ENCODE measurements at places on chromosomes 5 and 9.

- no peak overlapping the region for H3K4me3 ChIP-seq
- no peak overlapping the region for H3K27ac ChIP-seq
- H3K4me1 ChIP-seq: no peaks in the 10 kb centered on the region
- DNase-seq: no peak
- H3K36me3 ChIP-seq: no peaks in the 10 kb centered on the region
- peaks cover 10% of the 10 kb centered on the region for H3K27me3 ChIP-seq
Observed at GRCh38 chr5:178381206-178381605, 148.6 kb upstream of the PHYKPL start.

- H3K36me3 ChIP-seq: peaks cover 91% of the 10 kb centered on the region
- H3K4me3 ChIP-seq: no peak overlapping the region
- H3K27me3 ChIP-seq: no peaks in the 10 kb centered on the region
- H3K4me1 ChIP-seq: no peaks in the 10 kb centered on the region
Observed at GRCh38 chr9:128610897-128611296, 45.8 kb downstream of the DYNC2I2 start.

DNA sequence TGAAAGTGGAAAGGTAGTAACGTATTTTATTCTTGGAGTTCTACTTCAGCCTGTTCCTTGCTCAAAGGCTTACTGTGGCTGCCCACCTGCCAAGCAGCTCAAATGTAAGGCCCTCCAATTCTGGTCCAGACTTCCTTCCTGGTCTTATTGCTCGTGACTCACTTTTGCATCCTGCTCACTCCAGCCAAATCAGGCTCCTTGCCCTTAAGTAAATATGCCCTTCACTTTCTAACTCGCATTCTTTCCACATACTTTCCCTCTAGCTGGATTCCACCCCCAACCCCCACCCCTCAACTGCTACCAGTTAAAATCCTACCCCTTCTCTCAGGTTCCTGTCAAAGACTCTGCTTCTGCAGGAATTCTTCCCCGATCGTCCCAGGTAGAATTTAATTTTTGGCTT is 96.6 kb downstream of the GALNT10 start:
- no peak for DNase-seq
- peaks cover 36% of the 10 kb centered on the region for H3K4me1 ChIP-seq
- H3K4me3 ChIP-seq: no peak overlapping the region
- H3K36me3 ChIP-seq: peaks cover 2% of the 10 kb centered on the region
- H3K27ac ChIP-seq: peak overlapping the region; percentile 1

DNA sequence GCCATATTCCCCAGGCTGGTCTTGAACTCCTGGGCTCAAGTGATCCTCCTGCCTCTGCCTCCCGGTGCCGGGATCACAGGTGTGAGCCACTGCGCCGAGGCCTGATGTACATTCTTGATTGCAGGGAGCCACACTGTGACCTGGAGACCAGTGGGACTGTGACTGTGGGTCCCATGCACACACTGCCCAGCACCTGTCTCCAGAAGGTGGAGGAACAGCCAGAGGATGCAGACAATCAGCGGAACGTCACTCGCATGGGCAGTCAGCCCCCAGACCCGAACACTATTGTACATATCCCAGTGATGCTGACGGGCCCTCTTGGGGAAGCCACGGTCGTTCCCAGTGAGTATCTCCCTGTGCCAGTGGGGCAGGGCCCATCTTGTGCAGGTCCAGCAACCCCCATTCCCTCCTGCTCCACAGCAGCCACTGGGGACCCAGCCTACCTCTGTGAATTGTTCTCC is 147.3 kb downstream of the CACNA1B start:
- H3K27me3 ChIP-seq: peaks cover 36% of the 10 kb centered on the region
- H3K36me3 ChIP-seq: no peaks in the 10 kb centered on the region
- no peaks in the 10 kb centered on the region for H3K4me1 ChIP-seq
- H3K4me3 ChIP-seq: no peak overlapping the region
- H3K27ac ChIP-seq: no peak overlapping the region
- DNase-seq: no peak

DNA sequence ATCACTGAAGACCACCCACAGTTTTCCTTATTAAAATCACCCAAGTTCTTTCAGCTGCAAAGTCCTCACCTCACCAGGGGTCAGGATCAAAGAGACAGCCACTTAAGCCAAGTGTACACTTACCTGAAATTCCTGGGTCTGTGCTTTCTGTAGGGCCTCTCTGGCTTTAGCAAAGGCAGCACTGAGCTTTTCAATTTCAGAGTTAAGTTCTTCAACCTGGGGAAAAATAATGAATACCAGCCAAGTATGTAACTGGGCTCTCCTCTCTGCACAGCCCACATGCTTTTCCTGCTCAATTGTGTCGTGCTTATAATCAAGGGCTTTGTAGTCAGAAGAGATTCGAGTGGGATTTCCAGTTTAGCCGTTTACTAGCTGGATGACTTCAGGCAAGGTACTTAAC is 55.1 kb downstream of the CDK5RAP2 start:
- no peak overlapping the region for H3K27ac ChIP-seq
- H3K27me3 ChIP-seq: no peaks in the 10 kb centered on the region
- no peak overlapping the region for H3K4me3 ChIP-seq
- peaks cover 56% of the 10 kb centered on the region for H3K36me3 ChIP-seq
- H3K4me1 ChIP-seq: peaks cover 7% of the 10 kb centered on the region
- no peak for DNase-seq

DNA sequence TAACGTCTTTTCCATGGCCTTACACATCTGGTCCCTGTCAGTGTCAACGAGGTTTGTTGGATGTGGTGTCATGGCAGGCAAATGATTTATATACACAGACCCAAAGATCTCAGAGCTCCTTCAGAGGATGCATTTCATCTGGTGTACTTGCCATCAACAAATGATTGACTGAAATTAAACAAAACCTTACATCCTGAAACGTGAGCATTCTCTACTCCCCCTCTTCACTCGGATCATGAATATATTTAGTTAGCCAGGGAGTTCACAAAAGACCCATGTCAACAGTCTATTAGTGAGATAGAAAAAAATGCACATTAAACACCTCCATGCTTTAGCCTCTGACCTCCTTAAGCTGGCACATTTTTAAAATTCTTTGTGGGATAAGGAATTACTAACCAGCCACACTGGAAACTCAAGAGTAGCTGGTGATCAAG is 215.6 kb downstream of the EFNA5 start:
- H3K27ac ChIP-seq: no peak overlapping the region
- no peaks in the 10 kb centered on the region for H3K36me3 ChIP-seq
- no peak for DNase-seq
- H3K4me1 ChIP-seq: peaks cover 11% of the 10 kb centered on the region

Measured in central memory CD8-positive, alpha-beta T cell (primary cell).